Dermis microvascular lymphatic vessel endothelial cell (primary cell): ENCODE measurements at places on chromosomes 6 and 20. TPM values are rescaled to one million over a fixed set of nuclear protein-coding genes. Genes with fewer than 3 reads are reported as not detected.

The B3GAT2 gene
- total RNA-seq: not detected in 2 replicates

The ZBP1 gene
- total RNA-seq: not detected in 2 replicates

The AGER gene
- 0.38 and 0.39 TPM in 2 replicates for total RNA-seq

The TM9SF4 gene
- total RNA-seq: 16.7 and 27.3 TPM in 2 replicates
